ENCODE measurements at places on chromosomes 7 and 10.
A peak's percentile ranks its signal among the peaks of the same experiment; 100 is the strongest.

DNA sequence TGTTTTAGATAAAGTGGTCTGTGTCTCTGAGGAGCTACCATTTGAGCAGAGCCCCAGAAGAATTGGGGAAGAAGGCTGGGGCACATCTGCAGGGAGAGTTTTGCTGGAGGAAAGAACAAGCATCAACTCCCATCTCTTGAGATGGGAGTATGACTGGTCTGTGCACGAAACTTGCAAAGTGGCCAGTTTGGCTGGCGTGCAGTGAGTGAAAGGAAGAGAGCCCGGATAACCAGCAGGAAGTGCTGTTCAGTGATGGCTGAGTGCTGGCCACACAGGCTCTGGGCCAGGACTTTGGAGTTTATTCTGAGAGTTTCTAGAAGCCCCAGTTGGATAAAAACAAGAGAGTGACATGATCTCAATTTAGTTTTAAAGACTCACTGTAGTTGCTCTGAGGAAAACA is 34.4 kb upstream of the SVIL start:
- peak; percentile 5 for DNase-seq

DNA sequence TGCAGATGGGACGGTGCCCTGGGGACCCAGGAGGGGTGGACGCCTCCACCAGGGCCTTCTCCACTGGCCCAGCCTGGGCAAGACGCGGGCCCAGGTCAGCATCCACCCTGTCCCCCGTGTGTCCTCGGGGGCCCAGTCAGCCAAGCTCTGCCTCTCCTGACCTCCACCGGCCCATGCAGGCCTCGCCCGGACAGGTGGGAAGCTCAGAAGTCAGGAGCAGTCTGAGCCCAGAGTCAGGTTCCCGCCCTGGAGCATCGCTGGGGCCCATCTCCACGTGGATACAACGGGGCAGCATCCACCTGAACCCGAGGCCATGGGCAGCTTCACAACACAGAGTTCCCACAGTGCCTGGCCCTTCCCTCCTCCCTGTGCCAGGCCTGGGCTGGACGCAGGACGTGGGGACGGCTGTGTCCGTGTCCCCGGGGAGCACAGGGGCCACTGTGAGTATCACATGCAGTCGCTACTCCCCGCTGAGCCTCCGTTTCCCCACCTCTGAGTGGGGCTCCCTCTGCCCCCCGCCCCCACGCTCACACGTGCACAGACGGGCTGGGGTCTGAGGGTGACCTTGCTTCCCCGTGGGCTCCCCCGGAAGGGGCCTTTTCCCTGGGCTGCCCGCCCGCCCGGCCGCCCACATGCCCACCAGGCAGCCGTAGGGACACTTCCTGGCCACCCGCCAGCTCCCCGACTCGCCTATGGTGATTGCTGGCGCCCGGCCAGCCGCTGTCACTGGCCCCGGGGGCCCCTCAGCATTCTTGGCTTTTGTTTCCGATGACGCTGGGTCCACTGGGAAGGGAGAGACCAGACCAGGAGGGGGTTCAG is 64.3 kb downstream of the PDGFA start:
- no peak for DNase-seq

- peak; percentile 6 for DNase-seq
These were observed 256.3 kb upstream of the MINDY3 start for GRCh38 chr10:16116404-16117304.

DNA sequence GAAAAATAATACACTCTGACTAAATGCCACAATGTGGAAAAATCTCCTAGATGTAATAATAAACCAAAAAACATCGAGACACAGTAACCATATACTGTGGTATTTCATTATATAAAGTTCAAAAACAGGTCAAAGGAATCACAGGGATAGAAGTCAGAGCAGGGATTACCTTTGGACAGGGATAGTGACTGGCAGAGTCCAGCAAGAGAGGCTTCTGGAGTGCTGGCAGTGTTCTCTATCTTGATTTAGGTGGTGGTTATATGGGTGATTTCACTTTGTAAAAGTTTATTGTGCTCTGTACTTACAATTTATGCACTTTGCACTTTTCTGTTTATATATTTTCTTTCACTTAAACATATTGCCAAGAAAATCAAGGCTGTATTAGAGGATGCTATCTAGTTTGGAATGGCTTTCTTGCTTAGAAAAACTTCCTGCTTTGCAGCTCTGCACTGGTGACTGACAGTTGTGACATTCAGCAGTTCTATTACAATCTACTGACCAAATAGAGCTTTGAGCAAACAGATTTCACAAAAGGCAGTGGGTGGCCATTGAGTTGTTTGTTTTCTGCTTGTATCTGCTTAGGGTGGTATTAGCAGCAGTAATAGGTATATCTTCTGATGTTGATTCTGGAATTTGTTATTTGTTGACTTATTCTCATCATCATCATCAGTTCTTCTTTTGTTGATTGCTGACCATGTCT is 263.6 kb upstream of the LRGUK start:
- no peak for DNase-seq

GRCh38 chr10:59283456-59284091 is 78.8 kb downstream of the FAM13C start:
- peak; percentile 5 for DNase-seq

- peak; percentile 65 for DNase-seq
These were observed 94.9 kb downstream of the LYZL2 start for GRCh38 chr10:30534465-30535144.

Measured in fibroblast of skin of right quadriceps (primary cell).